Ascending aorta (tissue), 2 donors: ENCODE measurements at places on chromosomes 12 and 14. TPM values are rescaled to one million over a fixed set of nuclear protein-coding genes. Genes with fewer than 3 reads are reported as not detected.

PIK3C2G gene
- not detected for total RNA-seq

DNA sequence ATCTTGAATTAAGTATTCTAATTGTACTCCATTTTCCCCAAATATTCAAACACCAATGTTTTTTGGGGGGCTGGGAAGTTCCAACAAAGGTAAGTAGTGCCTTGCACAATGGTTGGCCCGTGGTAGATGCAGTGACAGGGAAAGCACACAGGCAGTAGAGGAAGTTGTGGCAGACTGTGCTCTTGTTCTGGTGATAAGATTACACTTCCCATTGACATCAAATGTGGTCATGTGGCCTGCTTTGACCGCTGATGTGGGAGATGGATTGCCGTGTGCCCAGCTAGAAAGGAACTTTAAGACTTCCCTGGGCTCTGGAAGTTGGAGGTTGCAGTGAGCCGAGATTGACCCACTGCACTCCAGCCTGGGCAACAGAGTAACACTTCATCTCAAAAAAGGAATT lies 223.8 kb downstream of the VRK1 start:
- DNase-seq: no peak

DNA sequence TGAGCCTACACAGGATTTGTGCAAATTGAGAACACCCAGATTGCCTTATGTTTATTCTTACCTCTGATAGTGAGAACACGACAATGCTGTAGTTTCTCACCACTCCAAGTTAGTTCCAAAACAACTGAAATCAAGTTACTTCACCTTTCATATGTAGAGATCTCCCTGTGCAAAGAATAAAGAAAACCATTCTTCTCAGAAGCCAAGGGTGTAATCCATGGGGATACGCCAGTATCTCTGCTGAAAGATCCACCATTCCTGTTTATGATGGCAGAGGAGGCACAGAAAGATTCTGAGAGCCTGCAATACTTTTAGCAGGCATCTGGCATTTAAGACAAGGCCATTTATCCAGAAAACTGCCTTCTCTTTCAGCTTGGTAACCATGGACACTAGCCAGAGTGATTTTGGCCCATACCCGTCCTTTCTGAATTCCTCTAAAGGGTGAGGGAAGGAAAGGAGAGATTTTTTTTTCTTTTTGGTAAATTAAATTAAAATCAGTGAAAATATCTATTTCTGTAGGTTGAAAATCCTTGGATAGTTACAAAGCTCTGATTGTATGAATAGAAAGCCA lies 355.4 kb upstream of the FAR2 start:
- no peak for DNase-seq

- no peak for DNase-seq
Measured at GRCh38 chr14:36618641-36619040, 36.2 kb upstream of the NKX2-8 start.

DNA sequence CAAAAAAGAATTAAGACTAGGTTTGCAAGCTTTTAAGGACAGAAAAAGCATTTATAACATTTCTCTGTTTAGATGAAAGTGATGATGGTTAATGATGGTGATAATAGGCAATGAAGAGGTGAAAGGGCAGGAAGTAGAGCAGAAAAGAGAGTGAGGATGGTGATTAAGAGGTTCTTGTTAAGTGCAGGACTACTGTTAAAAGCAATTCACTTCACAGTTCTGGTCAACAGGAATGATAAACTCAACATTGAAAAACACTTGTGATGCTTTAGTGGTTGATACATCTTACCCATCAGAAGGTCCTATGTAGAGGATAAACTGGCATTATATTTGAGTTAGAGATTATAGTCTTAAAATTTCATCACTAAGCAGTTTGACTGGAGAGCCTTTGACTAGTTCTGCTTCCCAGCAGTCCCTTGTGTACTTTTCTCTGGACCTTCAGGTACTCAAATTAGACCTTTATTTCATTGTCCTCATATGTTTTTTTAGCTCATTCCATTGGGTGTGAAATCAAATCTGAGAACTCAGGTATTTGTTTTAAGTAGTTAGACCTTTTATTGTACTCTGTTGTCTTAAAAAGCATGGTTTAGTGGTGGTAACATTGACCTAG lies 10.9 kb downstream of the RAP1B start:
- no peak for DNase-seq

GRCh38 chr12:119423285-119423684 lies 88.8 kb downstream of the CCDC60 start:
- DNase-seq: no peak

VSX2 gene
- not detected for total RNA-seq

FITM1 gene
- not detected for total RNA-seq

DNA sequence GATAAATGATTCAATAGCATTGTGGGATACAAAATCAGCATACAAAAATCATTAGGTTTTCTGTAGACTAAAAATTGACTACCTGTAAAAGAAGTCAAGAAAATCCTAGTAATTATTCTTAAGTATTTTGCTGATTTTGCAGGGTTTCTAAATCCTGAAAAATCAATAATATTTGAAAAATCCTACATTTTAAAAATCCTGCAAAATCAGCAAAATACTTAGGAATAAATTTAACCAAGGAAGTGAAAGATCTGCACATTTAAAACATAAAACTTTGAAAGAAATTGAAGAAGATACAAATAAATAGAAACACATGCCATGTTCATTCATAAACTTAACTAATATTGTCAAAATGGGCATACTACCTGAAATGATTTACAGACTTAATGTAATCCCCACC lies 517.7 kb downstream of the RERGL start:
- DNase-seq: no peak

DNA sequence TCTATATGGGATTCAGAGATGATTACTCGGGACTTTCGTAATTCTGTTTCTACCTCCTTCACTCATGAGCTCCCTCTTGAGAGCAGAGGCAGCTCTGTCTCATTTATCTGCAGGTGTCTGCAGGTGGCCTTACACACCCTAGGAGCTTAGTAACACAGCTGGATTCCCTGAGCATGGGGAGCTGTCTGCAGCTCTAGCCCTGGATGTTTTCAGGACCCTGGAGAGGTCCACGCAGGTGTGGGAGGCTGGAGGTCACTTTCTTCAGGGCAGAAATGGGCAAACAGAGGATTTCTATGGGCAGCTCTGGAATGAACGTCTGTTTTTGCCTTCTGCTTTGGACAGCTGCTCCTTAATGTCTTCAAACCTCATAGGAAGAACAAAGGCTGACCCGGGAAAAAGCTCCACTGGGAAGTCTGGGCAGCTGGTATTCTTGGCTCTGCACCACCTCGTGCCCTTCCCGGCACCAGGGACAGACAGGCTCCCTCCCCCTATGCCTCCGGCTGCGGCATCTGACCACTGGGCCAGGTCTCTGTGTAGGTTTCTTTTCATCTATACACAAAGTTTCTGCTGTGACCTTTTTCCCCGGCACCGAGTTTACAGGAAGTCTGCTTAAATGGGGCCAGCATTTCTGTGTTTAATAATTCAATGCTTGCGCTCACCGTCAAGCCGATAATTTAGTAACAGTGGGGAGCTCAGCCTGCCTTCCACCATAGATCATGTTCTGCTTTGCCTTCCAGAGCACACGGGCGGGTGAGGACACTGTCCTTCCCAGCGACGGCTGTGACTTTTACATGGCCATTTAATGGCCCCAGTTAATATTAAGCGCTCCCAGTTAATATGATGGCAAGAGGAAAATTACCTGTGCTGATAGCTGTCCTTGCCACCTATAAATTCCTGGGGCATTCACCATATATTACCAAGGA lies 320.2 kb upstream of the SFSWAP start:
- DNase-seq: no peak

GLIPR1 gene
- total RNA-seq: 43.9 TPM

KRT73 gene
- not detected for total RNA-seq

AP1G2 gene
- total RNA-seq: 56.2 TPM

MAP1LC3B2 gene
- not detected for total RNA-seq

GRCh38 chr12:13205809-13206559 lies 9.5 kb downstream of the EMP1 start:
- DNase-seq: no peak

GRCh38 chr12:87660987-87661774 lies 368.0 kb downstream of the C12orf50 start:
- DNase-seq: no peak

DNA sequence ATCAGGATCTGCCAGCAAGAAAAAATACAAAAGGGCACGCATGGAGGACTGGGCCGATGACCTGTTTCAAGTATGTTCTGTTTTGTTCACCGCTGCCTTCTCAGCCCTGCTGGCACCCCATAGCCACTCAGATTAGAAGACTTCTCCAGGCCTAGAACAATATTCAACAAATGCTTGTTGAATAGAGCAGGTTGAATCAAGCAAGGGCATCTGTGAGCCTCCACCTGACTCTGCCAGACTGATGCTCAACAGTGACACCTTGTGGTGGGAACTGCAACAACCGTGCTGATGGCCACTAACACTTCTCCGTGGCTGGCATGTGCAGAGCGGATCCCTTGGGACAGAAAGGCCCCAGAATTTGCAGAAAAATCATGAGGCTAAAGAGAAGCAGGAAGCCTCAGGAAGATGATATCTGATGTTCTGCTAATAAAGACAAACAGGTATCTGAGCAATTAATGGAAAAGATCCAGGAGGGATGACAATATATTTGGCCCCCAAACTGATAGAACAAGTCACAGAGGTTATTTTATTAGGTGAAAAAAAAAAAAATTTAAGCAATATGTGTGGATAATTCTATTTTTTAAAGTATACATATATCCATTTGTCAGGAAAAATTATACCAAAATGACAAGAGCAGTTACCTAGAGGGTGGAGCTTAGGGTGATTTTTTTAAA lies 114.3 kb downstream of the KSR2 start:
- DNase-seq: no peak
